Natural killer cell treated with Interleukin-12 subunit alpha and Interleukin-12 subunit beta and Interleukin-15 and Interleukin-18, amount 100 ng/mL, for 72 hours (primary cell): ENCODE measurements at places on chromosomes 7 and 10. TPM values are rescaled to one million over a fixed set of nuclear protein-coding genes. Genes with fewer than 3 reads are reported as not detected.

GRCh38 chr7:55134786-55135185 is 116.0 kb downstream of the EGFR start:
- H3K27me3 ChIP-seq = peaks cover 5% of the 10 kb centered on the region
- no peak overlapping the region for H3K4me3 ChIP-seq
- no peak overlapping the region for H3K27ac ChIP-seq

DNA sequence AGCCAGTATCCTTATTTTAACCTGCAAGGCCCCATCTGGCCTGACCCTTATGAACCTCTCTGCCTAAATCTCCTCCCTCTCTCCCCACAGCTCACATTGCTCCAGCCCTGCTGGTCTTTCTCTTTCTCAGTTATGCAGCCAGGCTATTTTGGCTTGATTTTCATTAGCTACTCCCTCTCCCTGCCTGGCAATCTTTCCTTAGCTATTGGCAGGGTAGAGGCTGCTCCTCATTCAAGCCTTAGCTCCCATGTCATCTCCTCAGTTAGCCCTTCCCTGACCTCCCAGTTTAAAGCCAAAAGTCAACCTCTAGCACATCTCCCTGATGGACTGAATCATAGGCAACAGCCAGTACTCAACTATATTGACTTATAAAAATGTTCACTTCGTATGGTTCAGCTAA is 214.4 kb upstream of the CELF2 start:
- H3K4me1 ChIP-seq = no peaks in the 10 kb centered on the region
- H3K36me3 ChIP-seq = no peaks in the 10 kb centered on the region
- H3K4me3 ChIP-seq = no peak overlapping the region

DNA sequence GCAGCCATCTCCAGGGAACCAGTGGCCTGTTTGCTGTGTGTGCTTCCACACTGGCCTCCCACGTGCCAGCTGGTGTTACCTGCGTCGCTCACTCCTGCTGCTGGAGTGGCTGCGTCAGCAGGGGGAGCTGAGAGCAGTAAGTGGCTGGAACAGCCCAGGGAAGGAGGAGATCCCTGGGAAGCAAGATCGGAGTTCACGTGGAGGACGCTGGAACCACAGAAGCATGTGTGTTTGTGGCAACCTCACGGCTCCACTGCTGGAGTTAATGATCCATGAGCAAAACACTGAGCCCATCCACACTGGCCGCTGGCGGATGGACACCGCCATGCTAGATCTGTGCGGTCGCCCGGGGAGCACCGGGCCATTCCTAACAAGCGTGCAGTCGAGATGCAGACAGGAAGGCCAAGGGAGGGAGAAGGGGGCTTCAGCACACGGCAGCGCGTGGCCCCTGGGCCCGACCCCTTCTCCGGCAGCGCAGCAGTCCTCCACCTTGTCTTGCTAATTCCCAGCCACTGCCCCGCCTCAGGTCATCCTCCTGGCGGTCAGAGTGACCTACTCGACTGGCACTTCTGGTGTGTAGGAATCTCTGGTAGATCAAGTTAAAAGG is 68.5 kb upstream of the EEPD1 start:
- H3K4me1 ChIP-seq = no peaks in the 10 kb centered on the region
- no peak overlapping the region for H3K4me3 ChIP-seq
- DNase-seq = no peak

- H3K27ac ChIP-seq = no peak overlapping the region
- no peaks in the 10 kb centered on the region for H3K27me3 ChIP-seq
- DNase-seq = no peak
- no peak overlapping the region for H3K4me3 ChIP-seq
- H3K36me3 ChIP-seq = no peaks in the 10 kb centered on the region
- H3K4me1 ChIP-seq = no peaks in the 10 kb centered on the region
Observed at GRCh38 chr7:155577509-155577905, 31.1 kb upstream of the CNPY1 start.

GRCh38 chr10:3774018-3774813 is 10.8 kb downstream of the KLF6 start:
- peaks cover 54% of the 10 kb centered on the region for H3K4me1 ChIP-seq
- H3K27me3 ChIP-seq = no peaks in the 10 kb centered on the region
- H3K4me3 ChIP-seq = peak overlapping the region; percentile 76
- peak overlapping the region; percentile 100 for H3K27ac ChIP-seq
- H3K36me3 ChIP-seq = peaks cover 37% of the 10 kb centered on the region
- no peak for DNase-seq

GRCh38 chr7:42227936-42228591 is 8.9 kb downstream of the GLI3 start:
- H3K36me3 ChIP-seq = no peaks in the 10 kb centered on the region
- no peaks in the 10 kb centered on the region for H3K4me1 ChIP-seq
- H3K27me3 ChIP-seq = peaks cover 37% of the 10 kb centered on the region
- DNase-seq = no peak
- H3K27ac ChIP-seq = no peak overlapping the region

GRCh38 chr10:104316321-104317099 is 21.8 kb downstream of the ITPRIP start:
- H3K4me3 ChIP-seq = no peak overlapping the region
- no peak overlapping the region for H3K27ac ChIP-seq
- no peaks in the 10 kb centered on the region for H3K36me3 ChIP-seq
- DNase-seq = no peak
- H3K27me3 ChIP-seq = no peaks in the 10 kb centered on the region

The FKBP6 gene
- total RNA-seq = not detected

- no peak for DNase-seq
- H3K4me3 ChIP-seq = no peak overlapping the region
- H3K36me3 ChIP-seq = no peaks in the 10 kb centered on the region
- H3K27ac ChIP-seq = peak overlapping the region; percentile 7
- H3K4me1 ChIP-seq = peaks cover 34% of the 10 kb centered on the region
Observed at GRCh38 chr10:100006243-100006886, 3.4 kb downstream of the DNMBP start.

- H3K27ac ChIP-seq = no peak overlapping the region
- H3K4me1 ChIP-seq = peaks cover 13% of the 10 kb centered on the region
- H3K36me3 ChIP-seq = no peaks in the 10 kb centered on the region
- no peak overlapping the region for H3K4me3 ChIP-seq
Observed at GRCh38 chr10:22752272-22752889, 38.0 kb upstream of the PIP4K2A start.

- peaks cover 4% of the 10 kb centered on the region for H3K27me3 ChIP-seq
- no peaks in the 10 kb centered on the region for H3K4me1 ChIP-seq
- no peak overlapping the region for H3K4me3 ChIP-seq
- no peak for DNase-seq
- no peaks in the 10 kb centered on the region for H3K36me3 ChIP-seq
Observed at GRCh38 chr10:34462056-34462455, 353.0 kb downstream of the PARD3 start.

GRCh38 chr7:50214771-50215170 is 89.7 kb upstream of the IKZF1 start:
- peak overlapping the region; percentile 15 for H3K27ac ChIP-seq
- H3K4me1 ChIP-seq = peaks cover 53% of the 10 kb centered on the region
- no peaks in the 10 kb centered on the region for H3K27me3 ChIP-seq
- no peak for DNase-seq
- no peak overlapping the region for H3K4me3 ChIP-seq

The HOXA9 gene
- total RNA-seq = 2.4 TPM

- H3K27ac ChIP-seq = no peak overlapping the region
- no peak overlapping the region for H3K4me3 ChIP-seq
- peaks cover 7% of the 10 kb centered on the region for H3K4me1 ChIP-seq
- no peaks in the 10 kb centered on the region for H3K36me3 ChIP-seq
Observed at GRCh38 chr10:27611744-27612550, 107.8 kb downstream of the RAB18 start.

GRCh38 chr10:13019280-13019679 is 17.8 kb upstream of the CCDC3 start:
- H3K27ac ChIP-seq = no peak overlapping the region
- peaks cover 8% of the 10 kb centered on the region for H3K27me3 ChIP-seq
- no peaks in the 10 kb centered on the region for H3K4me1 ChIP-seq
- H3K36me3 ChIP-seq = peaks cover 6% of the 10 kb centered on the region

The PTN gene
- total RNA-seq = not detected

The TDRD1 gene
- 0.24 TPM for total RNA-seq

The DDIT4 gene
- total RNA-seq = 207 TPM

GRCh38 chr7:98855610-98856422 is 14.0 kb downstream of the TMEM130 start:
- no peak overlapping the region for H3K27ac ChIP-seq
- peak; percentile 55 for DNase-seq
- no peaks in the 10 kb centered on the region for H3K36me3 ChIP-seq
- H3K4me3 ChIP-seq = no peak overlapping the region
- no peaks in the 10 kb centered on the region for H3K4me1 ChIP-seq

GRCh38 chr10:42697926-42698325 is 59.6 kb upstream of the ZNF33B start:
- no peaks in the 10 kb centered on the region for H3K36me3 ChIP-seq
- no peak overlapping the region for H3K27ac ChIP-seq
- H3K4me3 ChIP-seq = no peak overlapping the region
- no peaks in the 10 kb centered on the region for H3K4me1 ChIP-seq
- DNase-seq = no peak
- peaks cover 15% of the 10 kb centered on the region for H3K27me3 ChIP-seq

The HKDC1 gene
- total RNA-seq = not detected

- H3K27me3 ChIP-seq = no peaks in the 10 kb centered on the region
- no peak overlapping the region for H3K27ac ChIP-seq
- no peaks in the 10 kb centered on the region for H3K4me1 ChIP-seq
- H3K4me3 ChIP-seq = no peak overlapping the region
Observed at GRCh38 chr10:26960308-26960707, 99.5 kb upstream of the ABI1 start.

GRCh38 chr10:79585870-79586527 is 24.7 kb upstream of the SFTPA1 start:
- H3K4me3 ChIP-seq = no peak overlapping the region
- H3K4me1 ChIP-seq = no peaks in the 10 kb centered on the region
- no peak overlapping the region for H3K27ac ChIP-seq
- no peak for DNase-seq

The CFAP43 gene
- total RNA-seq = not detected

- H3K27ac ChIP-seq = no peak overlapping the region
- no peak for DNase-seq
- H3K4me1 ChIP-seq = no peaks in the 10 kb centered on the region
- no peaks in the 10 kb centered on the region for H3K27me3 ChIP-seq
- H3K36me3 ChIP-seq = no peaks in the 10 kb centered on the region
- no peak overlapping the region for H3K4me3 ChIP-seq
Observed at GRCh38 chr10:97682042-97682441, 5.0 kb downstream of the AVPI1 start.

GRCh38 chr10:63458177-63458576 is 7.6 kb downstream of the JMJD1C start:
- no peak for DNase-seq
- H3K27me3 ChIP-seq = no peaks in the 10 kb centered on the region
- H3K36me3 ChIP-seq = no peaks in the 10 kb centered on the region
- H3K27ac ChIP-seq = no peak overlapping the region

GRCh38 chr7:37287131-37287855 is 161.4 kb downstream of the ELMO1 start:
- no peak overlapping the region for H3K4me3 ChIP-seq
- peaks cover 43% of the 10 kb centered on the region for H3K4me1 ChIP-seq
- no peak for DNase-seq
- H3K36me3 ChIP-seq = no peaks in the 10 kb centered on the region
- no peak overlapping the region for H3K27ac ChIP-seq

DNA sequence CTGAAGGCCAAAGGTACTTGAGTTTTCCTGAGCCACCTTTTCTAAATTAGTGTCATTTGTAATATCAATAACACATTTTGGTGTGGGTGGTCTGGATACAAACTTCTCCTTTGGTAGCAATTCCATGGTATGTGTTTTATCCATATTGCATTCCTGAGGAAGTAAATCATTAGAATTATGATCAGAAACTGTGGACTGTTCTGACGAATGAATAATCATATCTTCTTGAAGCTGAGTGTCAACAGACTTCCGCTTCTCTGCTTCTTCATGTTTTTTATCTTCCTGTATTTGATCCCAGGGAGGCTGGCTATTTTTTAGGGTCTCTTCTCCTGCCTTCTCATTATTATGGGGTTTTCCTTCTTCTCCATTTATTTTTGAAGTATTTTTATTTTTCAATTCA is 81.4 kb downstream of the NRBF2 start:
- H3K27me3 ChIP-seq = no peaks in the 10 kb centered on the region
- no peak for DNase-seq
- no peak overlapping the region for H3K4me3 ChIP-seq
- H3K27ac ChIP-seq = peak overlapping the region; percentile 13

The HOXA1 gene
- 0.78 TPM for total RNA-seq

The NOS3 gene
- total RNA-seq = 8.0 TPM

The GHRHR gene
- total RNA-seq = not detected

- no peak for DNase-seq
- H3K36me3 ChIP-seq = peaks cover 49% of the 10 kb centered on the region
- H3K27ac ChIP-seq = peak overlapping the region; percentile 78
- no peaks in the 10 kb centered on the region for H3K27me3 ChIP-seq
Observed at GRCh38 chr10:62000726-62001125, 99.2 kb downstream of the ARID5B start.

DNA sequence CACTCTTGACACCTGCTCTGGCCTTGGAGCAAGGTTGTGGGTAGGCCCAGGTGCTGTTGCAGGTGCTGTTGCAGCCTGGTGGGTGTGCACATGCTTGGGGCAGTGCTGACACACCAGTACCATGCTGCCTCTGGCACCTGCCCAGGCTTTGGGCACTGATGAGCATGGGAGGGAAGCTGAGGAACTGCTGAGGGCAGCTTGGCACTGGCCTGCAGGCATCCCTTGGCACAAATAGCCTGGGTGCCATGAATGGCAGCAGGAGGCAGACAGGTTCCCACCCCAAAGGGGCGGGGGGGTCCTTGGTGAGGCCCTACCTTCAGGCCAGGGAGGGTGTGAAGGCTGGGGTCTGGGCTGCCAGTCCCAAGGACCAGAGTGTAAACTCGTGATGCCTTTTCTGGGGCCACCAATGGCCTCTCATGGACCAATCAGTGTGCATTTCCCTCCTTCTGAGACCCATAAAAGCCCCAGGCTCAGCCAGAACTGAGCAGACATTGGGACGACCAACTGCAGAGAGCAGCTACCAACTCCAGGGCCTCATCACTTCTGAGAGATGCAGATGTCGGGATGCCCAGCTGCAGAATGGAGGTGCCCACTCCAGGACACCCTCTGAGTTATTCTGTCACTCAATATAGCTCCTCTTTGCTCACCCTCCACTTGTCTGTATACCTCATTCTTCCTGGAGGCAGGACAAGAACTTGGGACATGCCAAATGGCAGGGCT is 547.4 kb downstream of the ZWINT start:
- H3K36me3 ChIP-seq = no peaks in the 10 kb centered on the region
- no peaks in the 10 kb centered on the region for H3K4me1 ChIP-seq
- no peak overlapping the region for H3K4me3 ChIP-seq
- H3K27ac ChIP-seq = no peak overlapping the region

DNA sequence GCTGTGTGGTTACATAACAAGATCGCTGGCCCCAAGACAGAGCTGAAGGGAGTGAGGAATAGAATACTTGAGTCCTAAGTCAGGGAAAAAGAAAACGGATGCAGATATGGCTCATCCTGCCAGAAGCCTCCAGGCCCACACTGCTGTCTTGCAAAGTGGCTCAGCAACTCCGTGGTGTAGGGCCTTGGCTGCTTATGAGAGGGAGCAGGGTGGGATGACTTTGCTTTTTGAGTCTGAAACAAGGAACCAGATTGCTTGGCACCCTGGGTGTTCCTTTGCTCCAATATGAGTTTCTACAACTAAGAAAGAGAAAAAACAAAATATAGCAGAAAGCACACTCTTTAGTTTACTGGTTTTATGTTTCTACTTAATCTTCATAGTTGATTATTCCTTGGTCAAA is 193.8 kb upstream of the WDR11 start:
- no peak for DNase-seq
- H3K27ac ChIP-seq = no peak overlapping the region
- no peaks in the 10 kb centered on the region for H3K36me3 ChIP-seq
- no peak overlapping the region for H3K4me3 ChIP-seq
- peaks cover 5% of the 10 kb centered on the region for H3K4me1 ChIP-seq
